Choroid plexus epithelial cell (primary cell): ENCODE measurements at places on chromosomes 6 and 20.

- DNase-seq = no peak
These were observed 194.5 kb upstream of the PLN start for GRCh38 chr6:118353564-118353963.

DNA sequence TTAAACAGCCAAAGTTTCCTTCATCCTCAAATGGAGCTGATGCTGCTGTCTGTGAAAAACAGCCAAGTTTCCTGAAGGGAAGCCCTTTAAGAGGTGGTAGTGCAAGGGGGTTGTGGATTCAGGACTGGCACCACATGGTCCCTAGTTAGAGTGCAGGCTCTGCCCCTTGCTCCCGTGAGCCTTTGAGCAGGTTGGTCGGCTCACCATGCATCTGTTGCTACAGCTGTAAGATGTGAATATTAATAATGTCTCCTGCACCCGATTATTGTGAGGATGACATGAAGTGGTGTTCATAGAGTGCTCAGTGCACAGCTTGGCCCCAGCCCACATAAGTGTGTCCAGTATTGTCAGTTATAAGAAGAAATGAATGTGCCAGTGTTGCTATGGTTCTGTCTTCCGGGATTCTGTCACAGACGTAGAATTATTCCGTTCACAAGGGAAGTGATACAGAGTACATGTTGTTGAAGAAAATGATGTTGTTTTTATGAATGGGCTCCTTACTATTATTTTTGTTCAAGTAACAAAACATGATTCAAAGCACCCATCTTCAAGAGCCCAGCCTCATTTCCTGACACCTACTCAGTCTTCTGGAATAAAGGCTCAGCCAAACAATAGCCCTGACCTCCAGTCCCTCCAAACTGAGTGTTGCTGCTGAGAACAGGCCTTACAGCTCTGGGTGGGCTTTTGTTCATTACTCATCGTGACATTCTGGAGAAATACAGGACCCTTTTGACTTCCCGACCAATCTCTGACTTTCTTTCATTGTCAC lies 2.9 kb upstream of the PKIG start:
- DNase-seq = no peak

DNA sequence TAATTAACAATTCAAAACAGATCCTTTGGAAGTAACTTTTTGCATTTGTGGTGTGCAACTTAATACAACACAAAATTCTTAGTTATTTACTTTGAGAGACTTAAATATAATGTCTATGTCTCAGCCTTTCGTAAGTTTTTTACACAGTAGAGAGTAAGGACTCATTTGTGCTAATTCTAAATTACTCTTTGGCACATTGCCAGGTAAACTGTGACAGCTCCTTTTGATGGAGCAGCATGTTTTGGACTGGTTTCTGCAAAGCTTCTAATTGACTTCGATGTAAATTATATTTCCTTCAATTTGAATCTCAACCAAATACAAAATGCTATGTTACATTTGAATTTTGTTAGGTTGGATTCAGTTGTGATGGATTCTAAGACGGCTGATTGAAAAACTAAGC lies 450.7 kb upstream of the OPRM1 start:
- no peak for DNase-seq

DNA sequence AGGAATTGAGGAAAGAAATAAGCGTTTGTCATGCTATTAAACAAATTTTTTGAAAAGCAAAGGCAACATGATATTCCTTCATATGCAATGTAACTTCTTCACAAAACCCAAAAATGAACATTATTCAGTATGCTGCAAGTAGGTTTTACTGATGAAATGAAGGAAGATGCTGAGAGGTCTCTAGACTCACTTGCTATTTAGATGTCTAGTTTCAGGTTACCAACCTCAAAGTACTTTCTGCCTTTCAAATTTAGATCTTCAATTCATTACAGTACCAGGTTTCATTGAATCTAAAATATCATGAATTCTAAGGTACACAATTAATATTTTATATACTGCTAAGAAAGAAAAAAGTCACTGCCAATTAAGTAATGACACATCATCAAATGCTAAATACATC lies 39.9 kb downstream of the MYO6 start:
- DNase-seq = no peak

DNA sequence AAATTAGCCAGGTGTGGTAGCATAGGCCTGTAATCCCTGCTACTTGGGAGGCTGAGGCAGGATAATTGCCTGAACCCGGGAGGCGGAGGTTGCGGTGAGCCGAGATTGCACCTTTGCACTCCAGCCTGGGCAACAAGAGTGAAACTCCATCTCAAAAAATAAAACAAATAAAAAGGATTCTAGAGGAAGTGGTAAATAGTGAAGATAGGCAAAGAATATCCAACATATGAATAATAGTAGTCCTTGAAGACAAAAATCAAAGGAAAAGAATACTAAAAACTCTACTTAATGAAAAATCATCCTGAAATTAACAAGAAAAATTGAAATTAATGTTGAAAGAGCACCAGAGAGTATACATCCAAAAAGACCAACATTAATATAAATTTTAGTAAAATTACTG lies 67.0 kb upstream of the MRAP2 start:
- DNase-seq = no peak

DNA sequence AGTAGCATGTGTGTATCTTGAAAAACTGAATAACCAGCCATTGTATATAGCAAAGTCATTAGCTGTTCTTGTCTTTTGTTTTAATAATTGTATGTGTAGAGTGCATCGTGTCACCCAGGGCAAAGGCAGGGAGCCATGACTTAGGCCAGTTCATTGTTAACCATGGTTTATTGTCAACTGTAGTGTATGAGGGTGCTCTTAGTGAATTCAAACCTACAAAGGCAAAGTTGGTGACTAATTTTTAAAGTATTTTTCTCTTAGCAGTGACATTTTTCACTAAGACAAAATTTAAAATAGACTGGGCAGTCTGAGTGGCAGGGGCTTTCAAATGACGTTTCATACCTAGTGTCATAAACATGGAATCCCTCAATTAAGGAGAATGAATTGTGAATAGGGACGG lies 79.0 kb downstream of the TULP4 start:
- no peak for DNase-seq

GRCh38 chr6:26194816-26195375 lies 107.7 kb downstream of the HFE start:
- DNase-seq = no peak

GRCh38 chr20:35952480-35953386 lies 1.6 kb downstream of the SCAND1 start:
- peak; percentile 42 for DNase-seq

- no peak for DNase-seq
These were observed 192.1 kb downstream of the KCNQ5 start for GRCh38 chr6:72813807-72814596.

GRCh38 chr20:2891343-2891742 lies 18.1 kb downstream of the PTPRA start:
- no peak for DNase-seq

DNA sequence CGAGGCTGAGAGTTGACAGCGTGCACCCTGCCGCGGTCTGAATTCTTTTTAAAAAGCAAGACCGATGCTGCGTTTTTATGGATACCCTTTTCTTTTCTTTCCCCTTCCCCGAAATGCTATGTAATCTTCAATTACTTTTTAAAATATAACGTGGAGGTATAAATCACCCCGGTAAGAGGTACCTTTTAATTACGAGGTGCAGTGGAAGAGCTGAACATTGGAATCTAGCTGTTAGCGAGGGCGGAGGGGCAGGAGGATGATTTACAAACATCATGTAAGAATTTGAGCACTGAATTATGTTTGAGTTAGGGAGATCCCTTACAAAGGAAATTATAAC lies 1.2 kb downstream of the EYA2 start:
- no peak for DNase-seq

GRCh38 chr20:58712806-58713731 lies 20.5 kb downstream of the NPEPL1 start:
- no peak for DNase-seq

GRCh38 chr6:88748141-88748540 lies 215.3 kb downstream of the RNGTT start:
- DNase-seq = peak; percentile 39

DNA sequence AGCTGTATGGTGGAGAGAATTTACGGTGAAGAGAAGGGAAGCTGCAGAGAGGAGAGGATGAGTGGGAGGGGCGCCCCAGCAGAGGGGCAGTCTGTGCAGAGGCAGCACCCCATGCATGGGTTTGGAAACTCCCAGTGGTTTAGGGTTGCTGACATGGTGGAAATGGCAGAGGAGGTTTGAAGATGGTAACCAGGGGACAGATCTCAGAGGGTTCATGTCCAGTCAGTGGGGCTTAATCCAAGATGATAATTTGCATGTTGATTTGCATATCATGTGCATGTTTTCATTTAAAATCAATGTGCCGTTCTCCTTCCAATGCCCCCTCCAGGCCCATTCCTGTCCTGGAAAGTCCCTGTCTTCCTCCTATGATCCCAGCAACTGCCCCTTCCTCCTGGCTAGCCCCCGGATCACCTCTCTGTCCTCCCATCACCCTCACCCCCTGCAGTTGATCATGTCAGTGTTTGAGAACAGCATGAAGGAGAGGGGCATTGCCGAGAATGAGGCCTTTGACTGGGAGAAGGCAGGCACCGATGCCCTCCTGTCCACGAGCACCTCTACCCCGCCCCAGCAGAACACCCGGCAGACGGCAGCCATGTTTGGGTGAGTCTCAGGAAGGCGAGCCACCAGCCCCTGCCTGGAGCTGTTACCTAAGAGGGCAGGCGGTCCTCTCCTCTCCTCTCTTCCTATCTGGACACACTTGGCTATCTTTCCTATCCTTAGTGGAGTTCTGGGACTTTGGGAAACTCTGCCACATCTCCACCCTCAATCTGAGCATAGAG lies 14.3 kb downstream of the TTBK1 start:
- DNase-seq = no peak

- DNase-seq = no peak
These were observed 50.5 kb upstream of the SSTR4 start for GRCh38 chr20:22984606-22985005.

DNA sequence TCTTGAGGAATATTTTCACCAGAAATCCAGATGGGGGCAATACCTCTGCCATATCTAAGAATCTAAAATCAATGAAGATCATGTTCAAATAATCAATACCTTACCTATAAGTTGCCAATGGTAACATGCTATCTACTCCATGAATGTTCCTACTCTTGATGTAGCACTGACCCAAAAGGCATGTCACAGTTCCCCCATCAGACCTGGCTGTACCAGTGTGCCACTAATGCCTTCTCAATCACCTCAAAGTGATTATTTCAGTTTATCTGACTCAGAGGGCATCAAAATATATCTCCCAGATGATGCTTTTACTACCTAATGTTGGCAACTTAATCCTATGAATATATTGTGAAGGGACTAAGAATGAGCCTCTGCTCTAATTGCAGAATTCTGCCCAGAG lies 5.5 kb downstream of the PDCD2 start:
- no peak for DNase-seq

DNA sequence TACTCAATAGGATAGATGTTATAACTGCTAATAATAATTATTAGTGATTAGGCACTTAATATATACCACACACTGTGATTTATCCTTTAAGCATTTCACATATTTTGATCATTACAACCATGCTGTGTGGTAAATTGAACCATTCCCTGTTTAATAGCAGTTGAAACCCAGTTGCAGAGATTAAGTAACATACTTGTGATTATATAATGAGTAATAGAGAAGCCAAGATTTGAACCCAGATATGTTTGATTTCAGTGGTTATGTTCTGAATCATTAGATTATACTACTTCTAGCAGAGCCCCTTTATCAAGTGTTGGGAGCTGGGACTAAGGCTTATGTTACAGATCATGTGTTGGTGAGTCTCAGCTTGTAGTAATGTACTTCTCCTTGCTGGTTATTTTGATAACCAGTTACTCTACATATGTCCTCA lies 44.1 kb downstream of the STK4 start:
- peak; percentile 46 for DNase-seq
